Aortic smooth muscle cell (primary cell): ENCODE measurements at places on chromosomes 11 and 22. TPM values are rescaled to one million over a fixed set of nuclear protein-coding genes. Genes with fewer than 3 reads are reported as not detected.

PLAAT3 gene
- 14.4 and 28.1 TPM in 2 replicates for total RNA-seq

TTC28 gene
- 12.2 and 19.3 TPM in 2 replicates for total RNA-seq

EXPH5 gene
- 0.19 and 0.53 TPM in 2 replicates for total RNA-seq

APOA4 gene
- not detected in 2 replicates for total RNA-seq

RPS25 gene
- total RNA-seq = 652 and 653 TPM in 2 replicates

TPP1 gene
- total RNA-seq = 65.3 and 150 TPM in 2 replicates

MMP12 gene
- not detected in 2 replicates for total RNA-seq

VSIG2 gene
- total RNA-seq = 0.06 and 0.13 TPM in 2 replicates

PPP2R5B gene
- 10.3 and 11.6 TPM in 2 replicates for total RNA-seq

RASSF7 gene
- total RNA-seq = 1.2 and 1.7 TPM in 2 replicates

OR8J1 gene
- total RNA-seq = not detected in 2 replicates

MYRF gene
- total RNA-seq = 0.40 and 0.44 TPM in 2 replicates

CDC42EP2 gene
- 7.3 and 12.8 TPM in 2 replicates for total RNA-seq

NRXN2 gene
- total RNA-seq = 27.3 and 30.3 TPM in 2 replicates

ABCG4 gene
- total RNA-seq = under 0.01 TPM in 1 of 2 replicates, not detected in the other

TRIM6 gene
- 2.9 and 3.9 TPM in 2 replicates for total RNA-seq

MACROD1 gene
- 15.5 and 19.3 TPM in 2 replicates for total RNA-seq

CDCA5 gene
- 4.2 and 7.8 TPM in 2 replicates for total RNA-seq

OR2D2 gene
- total RNA-seq = 0.13 and 0.44 TPM in 2 replicates

TREH gene
- total RNA-seq = not detected in 2 replicates

FAM181B gene
- not detected in 2 replicates for total RNA-seq

FOLR1 gene
- not detected in 2 replicates for total RNA-seq

CHRM4 gene
- total RNA-seq = 0.13 TPM in 1 of 2 replicates, not detected in the other

RIN1 gene
- 19.5 and 25.9 TPM in 2 replicates for total RNA-seq

APOA5 gene
- under 0.01 TPM in 1 of 2 replicates, not detected in the other for total RNA-seq

HBE1 gene
- total RNA-seq = not detected in 2 replicates

FOLR2 gene
- not detected in 2 replicates for total RNA-seq

GPR83 gene
- total RNA-seq = under 0.01 and 0.26 TPM in 2 replicates

A4GALT gene
- total RNA-seq = 33.6 and 39.3 TPM in 2 replicates

RNF26 gene
- total RNA-seq = 3.2 and 5.1 TPM in 2 replicates

DKK3 gene
- total RNA-seq = 237 and 396 TPM in 2 replicates

CCDC87 gene
- 0.26 and 0.44 TPM in 2 replicates for total RNA-seq

C1QTNF5 gene
- 22.6 and 35.6 TPM in 2 replicates for total RNA-seq

SLC22A25 gene
- total RNA-seq = not detected in 2 replicates

GPHA2 gene
- total RNA-seq = not detected in 2 replicates

SCGB1A1 gene
- total RNA-seq = not detected in 2 replicates

OR8A1 gene
- total RNA-seq = not detected in 2 replicates

GGT1 gene
- 0.44 and 0.79 TPM in 2 replicates for total RNA-seq

SOX6 gene
- total RNA-seq = 0.40 and 0.50 TPM in 2 replicates

OR2AG2 gene
- 0.13 and 0.19 TPM in 2 replicates for total RNA-seq

P2RX3 gene
- not detected in 2 replicates for total RNA-seq

CCDC81 gene
- 0.26 and 0.87 TPM in 2 replicates for total RNA-seq

SCN3B gene
- total RNA-seq = 0.13 and 0.25 TPM in 2 replicates

OR52A1 gene
- total RNA-seq = not detected in 2 replicates

OR10AG1 gene
- not detected in 2 replicates for total RNA-seq

ACER3 gene
- total RNA-seq = 5.8 and 6.1 TPM in 2 replicates

SEPTIN3 gene
- not detected in 2 replicates for total RNA-seq
